Activated T-cell treated with anti-CD3 and anti-CD28 coated beads, Interleukin-2, amount 50 U/mL, for 72 hours (primary cell): ENCODE measurements at places on chromosomes 6 and 20.

DNA sequence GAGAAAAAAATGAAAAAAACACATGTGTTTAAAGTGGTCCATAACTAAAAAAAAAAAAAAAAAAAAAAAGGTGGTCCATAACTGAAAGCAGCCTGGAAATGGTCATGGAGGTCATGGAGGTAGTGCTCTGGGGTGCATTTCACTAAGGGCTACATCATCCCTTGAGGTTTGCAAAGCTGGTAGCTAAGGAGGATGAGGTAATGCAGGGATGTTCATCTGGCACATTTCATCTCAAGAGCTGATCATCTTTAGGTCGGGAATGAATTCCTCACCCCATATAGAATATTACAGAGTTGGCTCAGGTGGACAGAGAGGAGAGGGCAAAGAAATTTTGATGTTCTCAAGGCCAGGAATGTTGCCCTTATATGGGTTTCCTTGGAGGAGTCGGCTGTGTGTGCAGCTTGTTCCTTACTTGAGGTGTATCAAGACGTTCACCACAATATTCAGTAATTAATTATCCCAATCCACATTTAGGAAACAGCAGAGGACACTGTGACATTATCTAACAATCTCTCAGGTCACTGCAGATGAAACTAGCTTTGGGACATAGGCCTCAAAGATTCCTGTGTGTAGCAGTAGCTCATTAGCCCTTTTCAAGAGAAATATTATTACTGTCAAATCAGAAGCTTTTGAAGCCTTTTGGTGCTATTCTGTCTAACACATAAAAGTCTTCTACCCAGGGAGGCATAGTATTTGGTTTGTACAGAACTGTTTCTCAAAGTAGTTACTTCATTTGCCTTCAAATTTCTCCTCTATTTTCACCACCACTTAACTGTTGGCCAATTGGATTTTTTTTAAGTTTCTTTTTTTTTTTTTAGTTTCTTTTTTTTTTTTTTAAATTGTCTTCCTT, 46.8 kb downstream of the CYP24A1 start:
- DNase-seq = no peak

DNA sequence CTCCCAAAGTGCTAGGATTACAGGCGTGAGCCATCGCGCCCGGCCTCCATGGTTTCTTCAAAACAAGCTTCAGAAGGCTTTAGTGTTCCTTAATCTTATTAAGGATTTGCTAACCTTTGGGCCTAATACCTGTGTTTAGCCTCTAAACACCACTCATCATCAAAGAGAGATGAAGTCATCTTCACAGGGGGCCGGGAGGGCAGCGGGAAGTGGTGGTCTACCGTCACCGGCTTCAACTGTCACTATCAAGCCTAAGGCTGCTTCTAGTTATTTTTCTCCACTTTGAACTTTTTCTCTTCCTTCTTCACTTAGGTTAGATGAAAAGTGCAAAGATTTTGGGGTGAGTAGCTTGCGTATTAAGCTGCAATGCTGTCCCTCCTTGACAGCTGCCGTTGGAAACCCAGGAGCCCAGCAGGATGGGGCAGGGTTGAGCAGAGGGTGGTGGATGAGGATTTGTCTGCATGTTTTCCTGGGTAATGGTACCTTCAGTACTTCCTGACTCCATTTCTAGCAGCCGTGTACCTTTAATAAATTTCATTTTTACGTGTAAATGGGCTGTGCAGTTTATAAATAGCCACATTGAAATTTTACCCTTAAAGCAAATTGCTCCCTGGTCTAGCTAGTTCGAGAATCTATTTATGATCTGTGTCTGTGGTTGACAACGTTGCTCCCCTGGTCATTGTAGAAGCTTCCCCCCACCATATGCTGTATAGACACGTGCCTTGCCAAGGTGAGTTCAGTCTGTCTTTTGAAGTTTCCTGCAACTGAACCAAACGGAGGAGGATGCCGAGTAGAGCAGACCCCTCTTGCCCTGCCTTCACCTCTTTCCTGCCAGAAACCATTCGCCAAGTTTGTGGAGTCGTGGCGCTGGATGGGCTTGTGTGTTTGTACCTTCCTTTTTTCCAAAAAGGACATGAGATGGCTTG, 64.8 kb downstream of the SYNJ2 start:
- no peak for DNase-seq

DNA sequence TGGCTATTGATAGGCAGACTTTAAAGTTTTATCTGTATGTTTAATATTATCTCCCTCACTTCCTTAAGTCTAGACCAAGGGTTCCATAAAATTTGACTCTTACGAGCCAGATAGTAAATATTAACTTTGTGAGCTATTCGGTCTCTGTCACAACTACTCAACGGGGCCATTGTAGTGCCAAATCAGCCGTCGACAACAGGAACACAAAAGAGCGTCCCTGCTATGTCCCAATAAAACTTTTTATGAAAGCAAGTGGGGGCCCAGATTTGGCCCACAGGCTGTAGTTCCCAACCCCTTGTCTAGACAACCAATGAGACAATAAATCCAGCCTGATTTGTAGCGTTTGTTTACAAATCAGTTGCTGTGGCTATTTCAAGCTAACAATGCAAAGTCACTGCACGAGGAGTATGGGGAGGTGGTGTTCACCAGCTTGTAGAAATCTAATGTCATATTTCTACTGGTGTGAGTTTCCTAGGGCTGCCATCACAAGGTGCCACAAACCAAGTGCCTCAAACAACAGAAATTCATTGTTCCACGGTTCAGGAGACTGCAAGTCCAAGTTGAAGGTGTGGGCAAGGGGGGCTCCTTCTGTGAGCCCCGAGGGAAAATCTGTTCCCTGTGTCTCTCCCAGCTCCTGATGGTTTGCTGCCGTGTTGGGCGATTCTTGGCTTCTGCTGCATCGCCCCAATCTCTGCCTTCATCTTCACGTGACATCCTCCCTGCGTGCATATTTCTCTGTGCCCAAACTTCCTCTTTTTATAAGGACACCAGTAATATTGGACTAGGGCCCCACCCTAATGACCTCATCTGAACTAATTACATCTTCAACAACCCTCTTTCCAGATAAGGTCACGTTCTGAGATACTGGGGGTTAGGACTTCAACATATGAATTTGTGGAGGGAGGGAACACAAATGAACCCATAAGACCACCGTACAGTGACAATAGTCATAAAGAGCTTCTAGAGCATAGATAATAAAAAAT, 356.0 kb upstream of the JARID2 start:
- no peak for DNase-seq

DNA sequence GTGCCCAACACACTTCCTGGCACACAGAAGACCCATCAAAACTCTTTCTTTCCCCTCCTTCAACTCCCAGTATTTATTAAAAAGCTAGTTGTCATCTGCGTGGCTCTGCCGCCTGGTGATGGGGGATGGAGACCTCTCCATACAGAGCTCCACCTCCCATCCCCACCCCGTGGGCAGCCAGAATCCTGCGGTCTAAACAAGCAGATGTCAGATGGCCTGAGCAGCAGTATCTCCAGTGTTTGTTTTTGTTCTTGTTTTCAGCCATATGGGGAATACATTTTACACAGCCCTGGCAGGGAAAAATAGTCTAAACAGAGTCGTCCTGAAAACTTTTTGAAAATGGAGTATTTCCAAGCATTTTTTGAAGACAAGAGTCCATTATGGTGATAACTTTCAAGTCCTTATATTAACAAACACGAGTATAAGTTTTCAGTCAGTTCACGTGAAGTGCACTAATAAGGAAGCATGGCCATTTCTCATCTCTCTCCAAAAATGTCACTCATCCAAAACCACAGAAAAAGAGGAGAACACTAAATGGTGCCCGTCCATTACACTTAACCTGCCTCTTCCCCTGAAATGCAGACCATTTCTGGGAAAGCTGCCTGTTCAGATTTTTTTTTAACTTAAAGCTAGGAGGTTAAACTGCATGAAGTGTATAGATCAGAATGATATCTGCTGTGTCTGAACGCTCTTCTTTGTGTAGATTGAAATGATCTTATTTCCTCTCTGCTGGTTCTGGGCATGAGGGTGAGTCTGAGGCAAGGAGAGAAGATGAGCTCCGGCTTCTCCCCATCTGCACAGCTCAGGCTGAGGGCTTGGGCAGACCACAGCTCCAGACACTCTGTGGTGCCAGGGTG, 91.0 kb downstream of the TCP11 start:
- DNase-seq = no peak

DNA sequence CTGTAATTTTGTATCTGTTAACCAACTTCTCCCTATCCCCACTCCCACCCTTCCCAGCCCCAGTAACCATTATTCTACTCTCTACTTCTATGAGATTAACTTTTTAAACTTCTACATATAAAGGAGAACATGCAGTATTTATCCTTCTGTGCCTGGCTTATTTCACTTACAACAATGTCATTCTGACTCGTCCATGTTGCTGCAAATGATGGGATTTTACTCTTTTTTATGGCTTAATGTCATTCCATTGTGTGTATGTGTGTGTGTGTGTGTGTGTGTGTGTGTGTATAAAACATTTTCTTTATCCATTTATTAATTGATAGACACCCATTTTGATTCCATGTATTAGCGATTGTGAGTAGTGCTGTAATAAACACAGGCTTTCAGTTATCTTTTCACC, 76.1 kb downstream of the COL19A1 start:
- no peak for DNase-seq

DNA sequence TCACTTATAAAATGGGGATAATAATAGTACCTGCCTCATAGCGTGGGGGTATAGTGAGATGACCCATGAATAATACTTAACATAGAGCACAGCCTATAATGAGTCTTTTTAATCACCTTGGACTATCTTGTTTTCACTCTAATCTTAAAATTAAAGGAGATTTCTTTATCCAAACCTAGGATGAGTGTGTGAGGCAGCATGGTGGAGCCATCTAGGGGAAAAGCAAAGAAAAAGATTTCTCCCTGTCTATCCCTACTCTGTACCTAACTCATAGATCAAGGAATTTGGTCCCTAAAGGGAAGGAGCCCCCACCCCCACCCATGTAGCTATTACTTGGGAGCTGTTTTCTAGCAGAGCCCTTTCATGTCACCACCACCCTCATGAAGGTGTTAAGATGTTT, 45.2 kb upstream of the PAK5 start:
- no peak for DNase-seq

- DNase-seq = no peak
These were observed 12.1 kb downstream of the TRAPPC3L start for GRCh38 chr6:116533233-116533957.

GRCh38 chr6:144797881-144798589, 512.9 kb downstream of the UTRN start:
- DNase-seq = no peak

DNA sequence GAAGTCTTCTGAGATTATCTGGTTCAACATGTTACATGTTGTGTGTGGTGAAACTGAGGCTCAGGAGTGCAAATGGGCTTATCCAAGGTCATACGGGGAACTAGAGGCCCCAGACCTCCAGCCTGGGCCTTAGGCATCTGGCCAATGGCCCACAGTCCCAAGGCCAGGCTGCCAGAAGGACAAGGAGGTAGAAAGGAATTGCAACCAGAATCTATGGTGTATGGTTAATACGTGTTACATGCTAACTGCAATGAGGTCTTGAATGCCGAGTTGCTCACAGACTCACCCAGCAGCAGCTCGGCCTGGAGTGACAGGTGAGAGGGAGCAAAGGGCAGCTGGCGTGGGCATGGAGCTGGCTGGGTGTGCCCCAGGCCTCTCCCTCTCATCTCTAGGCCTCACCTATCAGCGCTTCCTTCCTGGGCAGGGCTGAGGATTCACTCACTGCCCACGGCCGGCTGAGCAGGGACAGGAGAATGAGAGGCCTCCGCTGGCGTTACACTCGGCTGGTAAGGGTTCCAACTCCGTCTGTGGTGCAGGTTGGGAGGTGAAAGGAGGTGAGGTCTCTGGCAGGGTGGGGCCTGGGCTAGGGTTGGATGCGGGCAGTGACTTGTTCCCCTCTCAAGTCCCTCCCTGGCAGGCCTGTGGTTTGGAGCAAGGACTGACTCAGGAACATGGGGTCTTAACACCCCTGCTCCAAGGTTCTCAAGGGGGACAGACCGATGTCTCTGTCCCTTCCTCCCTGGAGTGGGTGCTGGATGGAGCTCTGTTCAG, at the start of gene TLDC2:
TLDC2 (plus strand) TSS at position 437 of the 771 bp plus-strand sequence; CDS start at position 474, 37 bp downstream.
- DNase-seq = no peak

- no peak for DNase-seq
These were observed 628.0 kb upstream of the AGPAT4 start for GRCh38 chr6:161901740-161902426.

- DNase-seq = peak; percentile 67
These were observed 5.3 kb downstream of the LINC00237 start for GRCh38 chr20:21100578-21101452.

GRCh38 chr6:30238178-30238795, 25.1 kb upstream of the TRIM26 start:
- peak; percentile 19 for DNase-seq

GRCh38 chr20:50309280-50309763, 118.7 kb downstream of the CEBPB start:
- DNase-seq = no peak

GRCh38 chr20:1094751-1095150, 23.7 kb upstream of the PSMF1 start:
- no peak for DNase-seq

DNA sequence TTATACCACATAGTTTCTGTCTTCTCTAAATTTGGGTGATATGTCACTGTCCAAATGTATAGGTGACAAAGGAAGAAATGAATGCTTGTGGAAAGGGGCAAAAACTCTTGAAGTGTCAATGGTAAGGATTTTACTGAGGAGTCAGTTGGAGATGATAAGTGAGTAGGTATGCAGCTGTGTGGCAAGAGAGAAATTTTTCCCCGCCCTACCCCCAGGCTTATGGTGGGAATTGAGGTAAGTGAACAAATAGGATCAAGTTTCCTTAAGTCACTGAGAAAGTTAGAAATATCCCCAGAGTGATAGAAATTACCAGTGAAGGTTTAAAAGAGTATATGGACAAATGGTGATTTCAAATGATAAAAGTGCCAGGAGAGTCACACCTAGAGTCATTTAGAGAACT, 11.8 kb downstream of the DSE start:
- no peak for DNase-seq

DNA sequence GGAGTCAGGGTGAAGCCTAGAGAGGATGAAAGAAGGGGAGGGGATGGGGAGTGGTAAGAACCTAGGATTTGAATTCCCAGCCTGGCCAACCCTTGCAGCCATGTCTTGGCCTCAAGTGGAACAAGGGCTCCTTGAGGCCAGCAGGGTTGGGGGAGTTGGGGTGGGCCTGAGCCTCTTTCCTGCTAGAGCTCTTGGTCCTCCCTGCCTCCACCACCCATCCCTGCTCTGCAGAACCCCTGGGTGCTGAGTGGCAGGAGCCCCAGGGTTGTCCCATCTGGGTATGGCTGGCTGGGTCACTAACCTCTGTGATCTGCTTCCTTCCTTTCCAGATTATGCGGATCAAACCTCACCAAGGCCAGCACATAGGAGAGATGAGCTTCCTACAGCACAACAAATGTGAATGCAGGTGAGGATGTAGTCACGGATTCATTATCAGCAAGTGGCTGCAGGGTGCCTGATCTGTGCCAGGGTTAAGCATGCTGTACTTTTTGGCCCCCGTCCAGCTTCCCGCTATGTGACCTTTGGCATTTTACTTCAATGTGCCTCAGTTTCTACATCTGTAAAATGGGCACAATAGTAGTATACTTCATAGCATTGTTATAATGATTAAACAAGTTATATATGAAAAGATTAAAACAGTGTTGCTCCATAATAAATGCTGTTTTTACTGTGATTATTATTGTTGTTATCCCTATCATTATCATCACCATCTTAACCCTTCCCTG, 8.3 kb downstream of the VEGFA start:
- DNase-seq = no peak

- no peak for DNase-seq
These were observed 223.0 kb downstream of the NFATC2 start for GRCh38 chr20:51319522-51319921.
